ENCODE measurements at places on chromosomes 2 and 18. TPM values are rescaled to one million over a fixed set of nuclear protein-coding genes. Genes with fewer than 3 reads are reported as not detected.

Gene SEMA4C
- total RNA-seq = 28.2 TPM

Gene CD8A
- total RNA-seq = not detected

Gene TXNL1
- 35.2 TPM for total RNA-seq

Gene RAMP1
- total RNA-seq = 18.0 TPM

Gene PFN4
- 0.68 TPM for total RNA-seq

Gene SDC1
- total RNA-seq = 4.0 TPM

Gene EGR4
- not detected for total RNA-seq

Gene HOXD10
- total RNA-seq = not detected

Gene ZNF385B
- not detected for total RNA-seq

Gene TTN
- under 0.01 TPM for total RNA-seq

Gene TDRD15
- not detected for total RNA-seq

Gene CYP26B1
- 0.51 TPM for total RNA-seq

Gene TOGARAM2
- total RNA-seq = 0.26 TPM

Gene GAL3ST2
- not detected for total RNA-seq

Data from pericardium fibroblast (primary cell).